ENCODE measurements at places on chromosomes 7 and 10.

GRCh38 chr10:57905861-57906260 is 361.8 kb downstream of the IPMK start:
- DNase-seq = no peak

- peak; percentile 14 for DNase-seq
Observed at GRCh38 chr7:110090110-110090820, 1000.7 kb upstream of the LRRN3 start.

- peak; percentile 29 for DNase-seq
Observed at GRCh38 chr10:119207713-119208552, 562 bp downstream of the GRK5 start.

GRCh38 chr7:110839866-110840265 is 251.1 kb upstream of the LRRN3 start:
- DNase-seq = peak; percentile 18

- DNase-seq = no peak
Observed at GRCh38 chr10:94641480-94641879, 42.0 kb upstream of the CYP2C18 start.

DNA sequence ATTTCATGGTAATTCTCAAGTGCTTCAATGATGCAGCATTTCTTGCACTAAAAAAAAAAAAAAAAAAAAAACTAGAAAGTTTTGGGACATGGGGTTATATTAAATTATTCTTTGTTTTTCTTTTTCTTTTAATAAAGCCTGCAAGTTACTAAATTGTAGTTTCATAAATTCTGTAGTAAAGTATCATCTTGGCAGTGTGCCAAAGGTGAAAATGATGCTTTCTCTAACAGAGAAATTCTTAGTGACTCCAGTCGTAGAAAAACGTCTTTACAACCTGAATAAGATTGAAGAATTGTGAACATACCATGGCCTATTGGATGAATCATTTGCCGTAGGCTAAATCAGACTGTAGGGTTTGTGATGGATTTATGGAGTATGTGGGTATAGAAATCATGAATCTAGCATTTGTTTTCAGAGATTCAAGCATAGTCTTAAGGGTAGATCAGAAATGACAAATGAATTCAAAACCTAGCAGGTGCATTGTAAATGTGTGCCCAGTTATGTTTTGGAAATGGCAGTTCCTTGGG is 27.1 kb downstream of the RBM17 start:
- no peak for DNase-seq

GRCh38 chr7:39356172-39356925 is 209.9 kb upstream of the YAE1 start:
- DNase-seq = no peak

- no peak for DNase-seq
Observed at GRCh38 chr10:58175990-58176900, 91.4 kb downstream of the IPMK start.

- no peak for DNase-seq
Observed at GRCh38 chr7:70237831-70238575, 639.7 kb downstream of the AUTS2 start.

- DNase-seq = no peak
Observed at GRCh38 chr7:111014079-111014478, 76.8 kb upstream of the LRRN3 start.

GRCh38 chr7:27700501-27700900 is 37.8 kb upstream of the HIBADH start:
- no peak for DNase-seq

DNA sequence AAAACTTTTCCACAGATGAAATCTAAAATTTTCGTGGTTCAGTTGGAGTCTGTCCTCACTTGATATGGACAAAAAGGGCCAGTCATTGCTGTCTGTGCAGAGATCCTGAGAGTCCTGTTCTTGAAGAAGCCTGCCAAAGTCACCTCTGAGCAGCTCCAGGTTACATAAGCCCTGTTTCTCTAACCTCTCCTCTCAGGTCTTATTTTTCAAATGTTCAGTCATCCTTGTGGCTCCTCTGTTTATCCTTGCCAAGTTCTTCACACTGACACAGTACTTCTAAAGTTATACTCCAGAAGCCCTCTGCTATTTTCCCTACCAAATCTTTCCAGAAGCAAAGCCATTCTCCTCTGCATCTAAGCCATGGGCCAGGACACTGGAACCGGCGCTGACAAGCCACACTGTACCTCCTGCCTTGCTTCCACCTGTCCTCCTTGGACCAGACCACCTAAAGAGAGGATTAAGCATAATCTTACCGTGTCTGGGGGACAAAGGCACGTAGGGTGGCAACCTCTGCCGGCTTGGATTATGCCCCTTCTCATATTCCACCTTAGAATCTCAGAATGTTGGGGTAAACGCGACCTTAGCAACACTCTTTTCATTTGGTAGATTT is 161.6 kb downstream of the JAZF1 start:
- no peak for DNase-seq

GRCh38 chr10:86497621-86498020 is 24.0 kb downstream of the WAPL start:
- DNase-seq = no peak
